ENCODE measurements at places on chromosomes 5 and 9.

DNA sequence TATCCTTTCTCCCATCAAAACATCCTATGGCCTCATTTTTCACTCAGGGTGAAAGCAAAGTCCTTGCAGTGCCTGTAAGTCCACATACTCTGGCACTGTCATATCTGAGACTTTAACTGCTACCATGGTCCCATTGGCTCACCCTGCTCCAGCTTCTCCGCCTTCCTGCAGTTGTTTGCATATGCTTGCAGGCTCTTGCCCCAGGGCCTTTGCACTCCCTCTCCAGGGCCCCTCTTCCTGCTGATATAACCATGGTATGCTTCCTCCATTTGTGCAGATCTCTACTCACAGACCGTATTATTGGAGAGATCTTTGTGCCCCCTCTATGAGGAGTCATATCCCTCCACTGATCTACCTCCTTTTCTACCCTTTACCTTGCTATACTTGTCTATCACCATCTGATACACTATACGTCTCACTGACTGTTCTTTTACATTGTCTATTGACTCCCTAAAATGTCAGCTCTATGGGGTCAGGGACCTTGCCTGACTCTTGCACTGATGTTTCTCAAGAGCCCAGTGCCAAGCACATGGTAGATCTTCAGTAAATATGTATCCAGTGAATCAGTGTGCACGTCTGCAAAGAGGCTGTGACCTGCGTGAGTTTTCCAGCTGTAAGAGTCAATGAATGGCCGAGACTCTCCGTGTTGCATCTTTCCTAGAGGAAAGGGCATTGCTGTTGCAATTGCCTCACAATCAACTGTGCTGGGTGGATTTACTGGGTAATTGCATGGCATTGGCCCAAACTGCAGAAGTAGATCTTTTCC, 81.7 kb upstream of the CPEB4 start:
- peak; percentile 66 for DNase-seq

GRCh38 chr9:129253803-129254381, 75.8 kb upstream of the IER5L start:
- peak; percentile 88 for DNase-seq

DNA sequence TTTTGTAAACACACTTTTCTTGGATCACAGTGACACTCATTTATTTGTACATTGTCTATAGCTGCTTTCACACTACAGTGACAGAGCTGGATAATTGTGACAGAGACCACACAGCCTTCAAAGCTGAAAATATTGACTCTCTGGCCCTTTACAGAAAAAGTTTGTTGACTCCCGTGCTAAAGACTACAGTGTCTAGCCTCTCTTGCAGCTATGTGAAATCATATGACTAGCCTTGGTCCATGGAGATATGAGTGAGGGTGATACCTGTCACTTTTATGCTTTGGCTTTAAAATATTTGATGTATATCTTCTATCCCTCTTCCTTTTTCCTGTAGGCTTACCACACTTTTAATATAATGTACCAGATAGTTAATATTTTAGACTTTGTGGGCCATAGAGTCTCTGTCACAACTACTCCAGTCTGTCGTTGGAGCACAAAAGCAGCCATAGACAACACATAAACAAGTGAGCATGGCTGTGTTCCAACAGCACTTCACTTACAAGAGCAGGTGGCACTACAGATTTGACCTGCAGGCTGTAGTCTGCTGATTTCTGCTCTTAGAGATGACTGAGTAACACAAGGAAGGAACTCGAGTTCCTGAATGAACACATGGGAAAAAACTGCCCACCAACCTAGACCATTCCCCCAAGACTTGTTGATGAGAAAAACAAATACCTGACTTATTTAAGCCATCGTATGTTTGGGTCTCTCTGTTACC, 73.5 kb upstream of the ANKRD55 start:
- DNase-seq: no peak

GRCh38 chr5:38554861-38555260, 1.6 kb downstream of the LIFR start:
- no peak for DNase-seq

DNA sequence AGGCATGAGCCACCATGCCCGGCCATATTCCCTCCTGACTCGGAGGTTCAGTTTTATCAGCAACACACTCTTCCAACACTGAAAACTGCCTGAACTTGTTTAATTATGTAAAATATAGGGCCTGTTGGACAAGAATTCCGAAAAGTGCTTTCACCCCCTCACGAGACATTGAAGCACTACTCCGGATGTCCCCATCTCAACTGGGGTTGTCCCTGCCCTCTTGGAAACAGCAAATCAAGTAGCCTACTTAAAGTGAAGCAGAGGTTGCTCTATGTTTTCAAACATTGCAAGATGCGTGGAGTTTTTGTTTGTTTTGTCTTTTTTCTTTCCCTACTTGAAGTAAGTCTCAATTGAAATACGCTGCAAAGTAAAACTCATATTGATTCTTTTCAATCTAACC, 7.6 kb downstream of the PTGER4 start:
- no peak for DNase-seq

- peak; percentile 71 for DNase-seq
Measured at GRCh38 chr5:111930905-111931461, 174.0 kb upstream of the NREP start.

- DNase-seq: peak; percentile 29
Measured at GRCh38 chr5:16842896-16843295, 93.2 kb downstream of the MYO10 start.

- peak; percentile 65 for DNase-seq
Measured at GRCh38 chr5:141512390-141512910, 23.6 kb downstream of the PCDHGC5 start.

DNA sequence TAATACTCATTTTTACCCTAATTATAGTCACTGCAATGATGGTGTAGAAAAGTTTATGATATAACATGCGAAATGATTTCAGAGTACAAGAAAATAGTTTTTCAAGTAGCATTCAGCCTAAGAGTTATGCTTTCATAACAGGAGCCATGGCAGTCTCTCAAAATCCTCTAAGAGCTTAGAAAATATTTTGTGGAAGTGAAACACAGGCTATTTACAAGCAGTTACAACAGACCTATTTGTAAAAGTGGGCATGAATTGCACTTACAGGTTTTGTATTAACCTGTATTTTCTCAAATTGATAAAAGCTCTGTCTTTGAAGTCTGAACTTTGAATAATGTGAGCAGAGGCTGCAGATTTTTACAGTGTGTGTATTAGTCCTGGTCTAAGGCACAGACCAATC, 523.3 kb downstream of the LRRC70 start:
- no peak for DNase-seq

DNA sequence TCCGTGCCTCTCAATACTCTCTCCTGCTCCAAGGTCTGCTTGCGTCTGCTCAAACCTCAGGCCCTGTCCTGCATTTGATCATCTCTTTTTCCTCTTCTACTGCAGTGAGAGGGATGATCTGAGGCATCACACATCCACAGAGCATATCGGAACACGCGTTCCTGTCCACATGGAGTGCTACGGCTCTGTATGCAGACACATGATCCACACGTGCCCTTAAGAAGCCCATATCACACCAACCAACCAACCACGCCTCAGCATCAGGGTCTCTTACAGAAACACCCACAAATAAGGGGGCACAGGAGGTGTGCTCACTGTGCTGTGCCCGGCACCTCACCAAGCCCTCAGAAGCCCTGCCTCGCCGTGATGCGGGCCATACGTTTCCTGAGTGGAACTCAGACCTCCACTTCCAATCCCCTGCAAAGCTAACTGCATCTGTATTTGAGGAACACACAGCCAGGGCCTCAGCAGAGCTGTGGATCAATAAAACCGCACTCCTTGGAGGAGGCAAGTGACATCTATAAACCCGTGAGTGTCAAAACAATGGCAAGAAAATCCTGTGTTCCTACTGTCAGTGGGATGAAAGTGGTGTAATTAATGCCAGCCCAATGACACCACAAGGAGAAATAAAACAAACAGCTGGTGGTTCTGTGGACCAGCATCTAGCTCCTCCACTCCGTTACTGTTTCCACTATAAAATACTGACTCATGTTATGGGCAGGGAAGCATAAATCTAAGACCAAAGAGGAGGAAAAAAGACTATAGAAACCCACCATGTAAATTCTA, 40.4 kb downstream of the AK8 start:
- no peak for DNase-seq

DNA sequence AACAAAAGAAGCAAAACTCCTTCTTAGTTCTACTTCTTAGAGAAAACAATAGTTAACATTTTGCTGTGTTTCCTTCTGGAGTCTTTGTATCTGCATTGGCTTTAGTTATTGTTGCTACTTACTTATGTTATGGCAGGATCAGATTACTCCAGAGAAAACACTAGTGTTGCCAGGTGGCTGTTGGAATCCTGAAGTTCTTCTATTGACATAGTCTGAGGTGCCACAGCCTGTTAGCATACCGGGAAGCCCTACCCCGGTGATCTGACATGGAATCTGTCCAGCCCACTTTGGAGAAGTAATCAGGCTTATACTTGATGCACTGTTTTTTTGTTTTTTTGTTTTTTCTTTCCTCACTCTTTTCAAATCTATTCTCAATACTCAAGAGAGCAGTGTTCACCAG, 68.5 kb upstream of the CEP78 start:
- no peak for DNase-seq

DNA sequence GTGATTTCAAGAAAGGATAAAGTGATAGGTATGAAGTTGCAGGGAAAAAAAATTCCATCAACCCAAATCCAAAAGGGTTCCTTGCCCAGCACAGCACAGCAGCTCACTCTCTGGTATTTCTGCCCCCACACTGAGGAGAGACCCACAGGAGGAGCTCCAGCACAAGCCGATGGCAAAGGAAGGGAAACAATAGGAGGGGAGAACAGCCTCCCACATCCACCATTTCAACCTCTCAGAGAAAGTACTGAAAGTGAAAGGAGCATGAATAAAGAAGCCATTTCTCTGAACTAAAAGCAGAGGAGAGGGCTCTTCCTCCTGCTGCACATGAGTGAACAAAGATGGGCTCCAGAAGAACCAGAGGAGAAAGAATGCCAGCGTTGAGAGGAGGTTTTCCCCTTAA, 54.9 kb upstream of the ZSWIM6 start:
- DNase-seq: peak; percentile 64

DNA sequence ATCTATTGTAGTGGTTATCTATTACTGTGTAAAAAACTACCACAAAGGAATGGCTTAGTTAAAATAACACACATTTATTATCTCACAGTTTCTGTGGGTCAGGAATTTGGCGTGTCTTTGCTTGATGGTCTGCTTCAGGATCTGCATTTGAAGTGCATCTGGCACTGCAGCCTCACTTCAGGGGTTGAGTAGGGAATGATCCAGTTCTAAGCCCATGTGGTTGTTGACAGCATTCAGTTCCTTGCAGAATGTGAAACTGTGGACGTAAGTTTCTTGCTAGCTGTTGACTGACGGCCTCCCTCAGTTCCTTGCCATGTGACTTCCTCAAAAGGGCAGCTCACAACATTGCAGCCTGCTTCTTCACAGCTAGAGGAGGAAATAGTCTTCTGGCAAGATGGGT, 2.1 kb upstream of the OGN start:
- peak; percentile 60 for DNase-seq

DNA sequence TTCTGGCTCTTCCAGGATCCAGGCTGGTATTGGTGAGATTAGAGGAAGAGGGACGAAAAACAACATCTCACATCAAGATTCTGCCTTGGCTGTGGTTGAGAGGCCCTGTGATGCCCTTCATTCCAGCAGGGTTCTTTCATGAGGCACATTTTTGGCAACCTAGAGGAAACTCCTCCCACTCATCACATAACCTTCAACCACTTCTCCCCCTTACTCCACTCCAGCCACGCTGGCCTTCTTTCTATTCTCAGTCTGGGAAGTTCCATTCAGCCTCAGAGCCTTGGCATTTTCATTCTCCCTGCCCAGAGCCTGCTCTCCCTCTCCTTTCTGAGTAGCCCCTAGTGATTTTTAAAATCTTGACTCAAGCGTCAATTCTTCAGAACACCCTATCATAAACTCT, 337.5 kb downstream of the ZSWIM6 start:
- peak; percentile 6 for DNase-seq

DNA sequence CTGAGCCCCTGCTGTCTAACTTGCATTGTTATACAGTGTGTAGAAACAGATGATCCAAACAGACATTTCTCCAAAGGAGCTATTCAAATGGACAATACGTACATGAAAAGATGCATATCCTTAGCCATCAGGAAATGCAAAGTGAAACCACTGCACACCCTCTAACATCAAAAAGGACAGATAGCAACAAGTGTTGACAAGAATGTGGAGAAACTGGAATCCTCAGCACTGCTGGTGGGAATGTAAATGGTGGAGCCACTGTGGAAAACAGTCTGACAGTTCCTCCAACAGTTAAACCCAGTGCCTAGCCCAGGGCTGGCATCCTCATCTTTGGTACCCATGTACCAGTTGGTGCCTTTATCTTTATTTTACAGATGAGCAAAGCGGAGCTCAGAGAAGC, 8.5 kb downstream of the ORM2 start:
- DNase-seq: no peak

- DNase-seq: no peak
Measured at GRCh38 chr5:25568294-25568693, 923.5 kb upstream of the CDH10 start.

DNA sequence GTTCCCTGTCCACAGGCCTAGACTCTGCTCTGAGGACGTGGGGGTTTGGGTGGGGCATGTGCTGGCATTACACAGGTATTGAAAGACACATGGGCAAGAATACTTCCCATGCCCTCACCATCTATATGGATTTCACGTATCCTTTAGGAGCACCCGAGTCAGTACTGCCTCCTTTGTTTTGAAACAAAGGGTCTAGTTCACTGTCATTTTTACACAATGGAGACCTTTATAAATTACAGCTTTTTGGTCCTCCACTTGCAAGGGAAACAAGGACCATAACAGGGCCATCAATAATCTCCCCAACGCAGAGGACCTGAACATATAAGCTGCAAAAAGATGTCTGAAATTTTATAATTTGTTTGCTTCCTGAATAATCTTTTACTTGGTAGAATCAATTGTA, 24.9 kb upstream of the CRHBP start:
- no peak for DNase-seq

GRCh38 chr9:22449719-22450118, 3.1 kb downstream of the DMRTA1 start:
- DNase-seq: no peak

GRCh38 chr9:2128618-2129017, 113.5 kb downstream of the SMARCA2 start:
- DNase-seq: no peak

GRCh38 chr9:33167972-33168461, 881 bp upstream of the B4GALT1 start:
- no peak for DNase-seq

DNA sequence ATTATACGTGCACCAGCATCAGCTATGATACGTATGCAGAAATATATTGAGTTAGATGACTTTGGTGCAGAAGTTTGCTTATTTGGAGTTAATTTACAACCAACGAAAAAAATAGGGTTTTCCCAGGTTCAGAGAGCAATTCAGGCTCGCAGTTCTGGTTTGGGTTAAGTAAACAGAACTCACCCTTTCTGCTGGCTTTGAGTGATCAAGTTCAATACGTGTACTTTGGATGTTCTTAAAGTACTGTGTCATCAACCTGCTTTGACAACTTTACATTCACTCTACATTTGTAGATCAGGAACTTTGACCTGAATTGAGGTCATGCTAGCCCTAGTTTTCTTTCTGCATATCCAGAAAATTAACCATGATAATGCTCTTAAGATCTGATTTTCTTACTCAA, 40.7 kb downstream of the ACOT12 start:
- DNase-seq: no peak
